ENCODE measurements at places on chromosomes 5 and 9. TPM values are rescaled to one million over a fixed set of nuclear protein-coding genes. Genes with fewer than 3 reads are reported as not detected.

Gene RASEF
- total RNA-seq: 0.11 TPM

DNA sequence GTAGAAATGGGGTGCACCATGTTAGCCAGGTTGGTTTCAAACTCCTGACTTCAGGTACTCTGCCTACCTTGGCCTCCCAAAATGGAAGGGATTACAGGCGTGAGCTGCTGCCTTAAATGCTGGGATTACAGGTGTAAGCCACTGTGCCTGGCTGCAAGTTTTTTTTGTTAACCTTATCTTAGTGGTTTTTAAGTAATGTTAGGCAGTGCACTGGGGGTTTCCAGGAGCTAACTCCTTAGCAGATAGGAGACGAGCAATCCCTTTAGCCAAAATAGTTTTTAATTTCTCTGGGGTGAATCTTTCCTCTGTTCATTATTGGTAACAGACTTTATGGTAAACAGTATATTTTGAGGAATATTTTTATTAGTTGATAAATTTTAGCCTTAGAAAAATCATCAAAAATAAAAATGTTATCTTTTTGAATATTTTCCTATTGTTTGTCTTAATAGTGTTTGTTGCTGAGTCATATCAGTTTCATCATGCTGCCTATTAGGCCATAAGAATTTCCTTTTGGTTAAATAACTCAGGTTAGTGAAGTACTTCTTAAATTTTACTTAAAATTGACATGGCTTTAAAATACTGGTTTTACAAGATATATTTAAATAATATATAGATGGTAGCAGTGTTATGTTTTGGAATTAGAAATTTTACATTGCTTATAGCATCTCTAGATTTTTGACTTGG is 37.9 kb downstream of the LMNB1 start:
- H3K36me3 ChIP-seq: no peaks in the 10 kb centered on the region
- H3K27me3 ChIP-seq: no peaks in the 10 kb centered on the region
- no peak overlapping the region for H3K4me3 ChIP-seq
- peak; percentile 54 for DNase-seq

DNA sequence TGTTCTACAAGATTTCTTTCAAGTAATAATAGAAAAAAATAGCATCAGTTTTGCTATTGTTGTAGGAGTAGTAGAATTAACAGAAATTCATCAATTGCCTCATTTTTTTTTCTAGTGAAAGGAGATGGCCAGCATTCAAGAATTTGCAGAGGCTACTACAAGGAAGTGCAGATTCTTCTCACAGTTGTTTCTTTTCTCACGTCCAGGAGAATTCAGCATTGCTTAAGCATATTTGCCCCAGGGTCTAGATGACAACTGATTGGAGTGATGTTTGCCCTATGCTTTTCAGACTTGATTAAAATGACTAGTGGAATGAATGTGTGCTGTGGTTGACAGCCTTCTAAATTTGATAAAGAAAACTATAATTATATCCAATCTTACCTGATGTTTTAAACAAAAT is 46.6 kb upstream of the SLC12A2 start:
- no peak overlapping the region for H3K4me3 ChIP-seq
- no peaks in the 10 kb centered on the region for H3K27me3 ChIP-seq
- H3K4me1 ChIP-seq: peaks cover 14% of the 10 kb centered on the region

Gene SH3GL2
- total RNA-seq: not detected

GRCh38 chr9:134209731-134210311 is 45.5 kb upstream of the RNU6ATAC start:
- no peaks in the 10 kb centered on the region for H3K36me3 ChIP-seq
- H3K4me3 ChIP-seq: no peak overlapping the region
- no peak overlapping the region for H3K27ac ChIP-seq

DNA sequence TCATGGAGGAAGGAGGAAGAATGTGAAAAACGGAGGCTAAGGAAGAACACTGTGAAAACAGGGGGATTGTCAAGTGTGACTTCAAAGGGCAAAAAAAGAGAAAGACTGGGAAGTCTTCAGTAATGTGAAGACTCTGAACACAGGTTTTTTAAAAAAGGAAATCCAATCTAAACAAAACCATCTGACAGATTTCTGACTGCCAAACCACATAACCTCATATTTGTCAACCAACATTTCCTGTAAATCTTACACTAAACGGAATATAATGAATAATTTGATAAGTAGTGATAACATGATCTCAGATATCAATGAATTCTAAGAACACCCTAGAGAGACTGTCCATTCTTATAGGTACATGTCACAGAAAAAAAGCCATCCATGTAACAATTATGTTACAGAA is 124.7 kb downstream of the FBN2 start:
- no peaks in the 10 kb centered on the region for H3K36me3 ChIP-seq
- no peaks in the 10 kb centered on the region for H3K27me3 ChIP-seq
- DNase-seq: no peak
- H3K4me3 ChIP-seq: no peak overlapping the region

GRCh38 chr9:134380542-134381271 is 54.5 kb downstream of the RXRA start:
- no peaks in the 10 kb centered on the region for H3K27me3 ChIP-seq
- no peak overlapping the region for H3K4me3 ChIP-seq
- no peak for DNase-seq
- H3K4me1 ChIP-seq: peaks cover 15% of the 10 kb centered on the region

DNA sequence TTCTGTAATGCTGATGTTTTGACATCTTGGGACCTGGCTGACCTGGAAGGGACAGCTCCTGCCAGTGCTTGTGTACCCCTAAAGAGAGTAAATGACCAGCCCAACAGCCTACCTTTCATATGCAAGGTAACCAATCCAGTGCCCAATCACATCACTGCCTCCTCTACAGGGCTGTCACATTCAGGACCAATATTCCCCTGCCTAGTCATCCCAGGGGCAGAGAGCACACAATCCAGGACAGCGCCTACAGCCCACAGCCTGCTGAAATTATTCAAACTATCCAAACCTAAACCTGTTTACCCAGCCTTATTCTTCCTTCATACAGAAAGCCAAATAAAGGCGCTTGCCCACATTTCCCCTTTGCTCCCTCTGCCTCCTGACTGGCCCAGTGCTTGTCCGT is 284.1 kb downstream of the CTNND2 start:
- no peaks in the 10 kb centered on the region for H3K36me3 ChIP-seq
- DNase-seq: no peak
- no peak overlapping the region for H3K4me3 ChIP-seq
- H3K27ac ChIP-seq: no peak overlapping the region
